Memory B cell (primary cell): ENCODE measurements at places on chromosomes 16 and 17.

GRCh38 chr17:55527540-55528118 lies 16.4 kb upstream of the SMIM36 start:
- no peak overlapping the region for H3K27ac ChIP-seq
- peaks cover 2% of the 10 kb centered on the region for H3K27me3 ChIP-seq
- no peaks in the 10 kb centered on the region for H3K36me3 ChIP-seq
- H3K4me3 ChIP-seq = no peak overlapping the region

GRCh38 chr16:11631214-11631613 lies 37.0 kb upstream of the SNN start:
- H3K27me3 ChIP-seq = no peaks in the 10 kb centered on the region
- no peak for DNase-seq
- H3K4me3 ChIP-seq = no peak overlapping the region
- peaks cover 20% of the 10 kb centered on the region for H3K4me1 ChIP-seq
- no peak overlapping the region for H3K27ac ChIP-seq

DNA sequence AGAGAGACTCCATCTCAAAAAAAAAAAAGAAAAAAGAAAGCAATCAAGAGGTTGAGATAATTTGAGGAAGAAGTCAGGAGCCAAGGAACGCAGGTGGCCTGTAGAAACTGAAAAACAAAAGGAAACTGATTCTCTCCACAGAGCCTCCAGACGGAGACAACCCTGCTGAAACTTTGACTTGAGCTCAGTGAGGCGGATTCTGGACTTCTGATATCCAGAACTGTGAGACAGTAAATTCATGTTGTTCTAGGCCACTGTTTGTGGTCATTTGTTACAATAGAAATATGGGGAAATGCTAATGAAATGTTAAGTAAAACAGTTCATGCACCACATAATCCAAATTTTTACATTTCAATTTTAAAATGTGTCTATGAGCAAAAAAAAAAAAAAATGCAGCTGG lies 5.2 kb downstream of the MBTPS1 start:
- H3K4me3 ChIP-seq = no peak overlapping the region
- H3K27me3 ChIP-seq = no peaks in the 10 kb centered on the region
- H3K27ac ChIP-seq = no peak overlapping the region
- peaks cover 9% of the 10 kb centered on the region for H3K36me3 ChIP-seq

DNA sequence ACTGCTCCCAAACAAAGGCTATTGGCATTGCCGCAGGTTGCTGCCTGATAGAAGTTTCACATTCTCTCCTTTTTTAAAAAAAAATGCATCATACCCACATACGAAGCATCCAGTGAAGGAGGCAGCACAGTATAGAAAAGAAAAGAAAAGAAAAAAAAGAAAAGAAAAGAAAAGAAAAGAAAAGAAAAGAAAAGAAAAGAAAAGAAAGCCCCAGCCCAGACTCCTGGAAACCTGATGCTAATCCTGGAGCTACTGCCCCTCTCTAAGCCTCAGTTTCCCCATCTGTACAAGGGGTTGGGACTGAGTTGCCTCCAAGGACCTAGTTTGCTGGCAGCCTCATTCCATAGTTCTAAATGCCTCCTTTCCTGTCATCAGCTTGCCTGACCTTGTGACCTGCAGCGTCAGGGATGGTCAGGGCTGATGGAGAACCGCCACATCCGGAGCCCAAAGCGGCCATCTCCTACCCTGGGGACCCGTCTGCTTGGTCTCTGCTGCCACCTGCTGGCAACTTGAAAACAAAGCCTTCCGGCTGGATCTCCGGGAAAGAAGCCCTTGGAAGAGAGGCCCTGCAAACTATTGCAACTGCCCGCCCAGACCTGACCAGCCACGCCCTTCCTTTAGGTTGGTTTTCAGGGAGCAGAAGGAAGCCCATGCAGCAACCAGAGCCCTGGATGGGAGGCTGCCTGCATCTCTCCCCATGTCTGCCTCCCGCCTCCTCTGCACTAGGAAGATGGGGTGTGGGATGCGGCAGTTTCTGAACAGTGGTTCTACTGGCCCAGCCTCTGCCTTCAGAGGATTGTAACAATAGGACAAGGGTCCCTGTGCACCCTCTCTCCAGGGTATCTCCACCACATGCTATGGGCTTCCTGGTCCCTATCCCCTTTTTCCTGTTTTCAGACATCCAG lies 13.0 kb downstream of the AIPL1 start:
- H3K4me1 ChIP-seq = peaks cover 6% of the 10 kb centered on the region
- no peaks in the 10 kb centered on the region for H3K36me3 ChIP-seq
- H3K27me3 ChIP-seq = peaks cover 12% of the 10 kb centered on the region
- no peak overlapping the region for H3K4me3 ChIP-seq
